NCI-H187 (cell line): ENCODE measurements at places on chromosomes 6 and 20.

- DNase-seq, result no peak
Measured at GRCh38 chr6:39113788-39114187, 1.2 kb downstream of the SAYSD1 start.

DNA sequence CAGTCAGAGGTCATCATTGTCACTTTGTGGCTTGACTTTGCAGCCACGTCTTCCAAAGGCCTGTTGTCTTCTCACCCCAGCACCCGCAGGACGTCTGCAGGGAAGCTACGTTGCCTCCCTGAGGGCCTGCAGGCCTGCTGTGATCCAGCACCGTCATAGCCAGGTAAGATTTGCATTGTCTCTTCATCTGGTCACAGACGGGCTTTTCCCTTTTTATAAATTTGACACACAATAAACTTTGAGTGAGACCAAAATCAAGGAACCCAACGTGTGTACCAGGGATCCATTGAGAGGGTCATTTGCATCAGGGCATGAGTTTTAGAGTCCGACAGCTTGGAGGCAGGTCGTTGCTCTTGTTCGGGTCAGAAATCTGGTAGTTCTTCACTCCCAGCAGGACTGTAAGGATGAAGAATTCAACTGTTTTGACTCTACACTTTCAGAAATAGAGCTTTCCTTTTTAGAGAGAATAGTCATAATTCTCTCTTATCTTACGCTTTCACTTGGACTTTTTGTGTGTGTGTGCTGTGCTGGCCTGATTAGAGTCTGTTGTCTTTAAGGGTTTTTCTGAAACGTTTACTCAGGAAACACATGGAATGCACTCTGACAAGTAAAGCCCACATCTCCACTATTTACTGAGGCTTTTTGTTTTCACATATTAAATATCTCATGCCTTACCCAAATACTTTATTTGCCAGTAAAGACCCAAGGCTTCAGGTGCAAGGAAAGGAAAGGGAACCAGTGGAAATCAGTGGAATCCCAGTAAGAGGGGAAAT lies 177.2 kb upstream of the TAB2 start:
- no peak for DNase-seq

- no peak for DNase-seq
Measured at GRCh38 chr6:7324520-7324919, 11.5 kb upstream of the SSR1 start.

GRCh38 chr6:19697744-19698290 lies 139.4 kb upstream of the ID4 start:
- no peak for DNase-seq

- no peak for DNase-seq
Measured at GRCh38 chr6:15904651-15905376, 224.1 kb upstream of the MYLIP start.
